Spinal cord (tissue), 10 donors: ENCODE measurements at places on chromosomes 7 and 10. TPM values are rescaled to one million over a fixed set of nuclear protein-coding genes. Genes with fewer than 3 reads are reported as not detected.

DNA sequence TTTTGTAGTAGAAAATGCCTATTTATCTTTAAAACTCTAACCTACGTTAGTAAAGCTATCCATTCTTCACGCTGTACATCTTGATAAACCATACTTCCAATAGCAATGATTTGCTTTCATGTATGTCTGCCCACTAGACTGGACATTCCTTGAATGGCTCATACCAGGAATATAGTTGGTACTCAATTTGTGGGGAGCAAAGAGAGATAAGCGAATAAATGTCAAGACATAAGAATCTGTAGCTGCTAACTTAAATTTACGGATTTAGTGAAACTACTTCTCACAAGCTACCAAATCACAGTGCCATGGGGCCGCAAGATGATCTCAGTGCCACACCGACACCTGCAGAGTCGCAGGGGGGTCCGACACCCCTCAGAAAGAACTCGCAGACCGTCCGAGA, 763 bp upstream of the RALA start:
- DNase-seq, result no peak

GRCh38 chr10:111706331-111706730, 477.2 kb downstream of the GPAM start:
- no peak for DNase-seq

The ZNF775 gene
- total RNA-seq, result 11.6 TPM

DNA sequence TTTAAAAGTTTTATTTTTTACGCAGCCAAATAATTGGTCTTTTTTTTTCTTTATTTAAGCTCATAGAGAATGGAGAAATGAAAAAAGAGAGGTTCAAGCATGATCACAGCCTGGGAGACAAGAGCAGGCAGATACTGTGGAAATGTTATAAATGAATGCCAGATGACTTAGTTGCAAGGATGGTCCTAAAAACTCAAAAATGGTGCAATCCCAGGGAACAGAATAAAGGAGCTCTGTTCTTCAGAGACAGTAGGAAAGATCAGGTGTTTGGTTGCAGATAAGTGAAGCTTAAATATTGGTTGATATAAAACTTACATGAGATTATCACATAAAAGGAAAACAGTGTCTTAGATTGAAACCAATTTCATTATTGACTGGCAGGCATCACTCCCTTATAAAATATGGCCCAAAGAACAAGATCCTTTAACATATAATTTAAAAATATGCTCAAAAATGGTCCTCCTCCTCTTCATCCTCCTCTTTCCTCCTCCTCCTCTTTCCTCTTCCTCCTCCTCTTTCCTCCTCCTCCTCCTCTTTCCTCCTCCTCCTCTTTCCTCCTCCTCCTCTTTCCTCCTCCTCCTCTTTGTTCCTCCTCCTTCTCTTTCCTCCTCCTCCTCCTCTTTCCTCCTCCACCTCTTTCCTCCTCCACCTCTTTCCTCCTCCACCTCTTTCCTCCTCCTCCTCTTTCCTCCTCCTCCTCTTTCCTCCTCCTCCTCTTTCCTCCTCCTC, 18.6 kb downstream of the GNAT3 start:
- no peak for DNase-seq

The FAM149B1 gene
- total RNA-seq, result 39.5 TPM

- no peak for DNase-seq
These were observed 163.1 kb downstream of the ARHGAP12 start for GRCh38 chr10:31765541-31765940.

The IQUB gene
- total RNA-seq, result 7.8 TPM

The CFTR gene
- 7.2 TPM for total RNA-seq

DNA sequence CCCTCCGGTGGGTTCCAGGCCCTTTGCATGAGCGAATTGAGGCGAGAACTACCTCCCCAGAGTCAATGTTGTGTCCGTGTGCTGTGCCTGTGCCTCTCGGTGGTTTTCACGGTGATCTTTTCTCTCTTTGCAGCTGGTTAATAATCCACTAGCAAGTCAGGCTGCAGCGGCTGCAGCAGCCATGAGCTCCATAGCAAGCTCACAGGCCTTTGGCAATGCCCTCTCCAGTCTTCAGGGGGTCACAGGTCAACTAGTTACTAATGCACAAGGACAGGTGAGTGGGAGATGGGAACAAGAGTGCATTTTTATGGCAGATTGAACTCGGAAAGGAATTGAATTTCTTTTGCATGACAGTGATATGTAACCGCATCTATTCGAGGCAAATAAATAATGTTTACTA, 159.7 kb upstream of the YAE1 start:
- DNase-seq, result no peak

GRCh38 chr7:76998285-76998589, 33.9 kb downstream of the SPDYE17 start:
- no peak for DNase-seq

The CNPY1 gene
- 0.79 TPM for total RNA-seq

DNA sequence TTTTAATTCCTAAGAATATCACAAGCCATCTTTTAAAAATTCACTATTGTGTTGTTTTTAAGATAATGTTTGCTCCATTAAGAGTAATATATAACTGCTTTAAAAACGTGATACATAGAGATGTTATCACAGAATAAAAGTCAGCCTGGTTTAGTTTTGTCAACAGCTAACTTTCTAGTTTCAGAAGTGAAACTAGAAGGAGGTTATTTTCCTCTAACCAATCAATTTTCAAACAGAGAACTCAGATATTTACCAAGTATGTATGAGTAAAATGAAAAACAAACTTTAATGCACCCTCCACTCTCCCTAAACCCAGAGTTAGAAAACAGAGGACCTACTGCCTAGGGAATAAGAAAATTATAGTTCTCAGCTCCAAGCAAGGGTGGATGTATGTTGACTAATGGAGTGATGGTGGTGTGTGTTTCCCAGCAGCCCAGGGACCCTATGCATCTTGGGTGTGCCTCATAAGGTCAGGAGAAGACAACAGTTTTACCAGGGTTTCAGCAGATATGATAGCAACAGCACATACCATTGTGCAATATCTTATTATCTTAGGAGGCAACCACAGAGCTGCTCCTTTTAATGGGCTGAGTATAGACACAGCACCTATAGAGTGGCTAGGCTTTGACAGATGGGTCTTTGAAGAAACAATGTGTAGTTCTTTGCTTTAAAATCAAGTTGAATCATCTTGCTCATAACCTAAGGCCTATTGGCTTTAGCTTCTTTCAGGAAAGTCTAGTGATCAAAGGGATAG, 58.4 kb downstream of the PTPRZ1 start:
- no peak for DNase-seq

The PAX2 gene
- 1.9 TPM for total RNA-seq

DNA sequence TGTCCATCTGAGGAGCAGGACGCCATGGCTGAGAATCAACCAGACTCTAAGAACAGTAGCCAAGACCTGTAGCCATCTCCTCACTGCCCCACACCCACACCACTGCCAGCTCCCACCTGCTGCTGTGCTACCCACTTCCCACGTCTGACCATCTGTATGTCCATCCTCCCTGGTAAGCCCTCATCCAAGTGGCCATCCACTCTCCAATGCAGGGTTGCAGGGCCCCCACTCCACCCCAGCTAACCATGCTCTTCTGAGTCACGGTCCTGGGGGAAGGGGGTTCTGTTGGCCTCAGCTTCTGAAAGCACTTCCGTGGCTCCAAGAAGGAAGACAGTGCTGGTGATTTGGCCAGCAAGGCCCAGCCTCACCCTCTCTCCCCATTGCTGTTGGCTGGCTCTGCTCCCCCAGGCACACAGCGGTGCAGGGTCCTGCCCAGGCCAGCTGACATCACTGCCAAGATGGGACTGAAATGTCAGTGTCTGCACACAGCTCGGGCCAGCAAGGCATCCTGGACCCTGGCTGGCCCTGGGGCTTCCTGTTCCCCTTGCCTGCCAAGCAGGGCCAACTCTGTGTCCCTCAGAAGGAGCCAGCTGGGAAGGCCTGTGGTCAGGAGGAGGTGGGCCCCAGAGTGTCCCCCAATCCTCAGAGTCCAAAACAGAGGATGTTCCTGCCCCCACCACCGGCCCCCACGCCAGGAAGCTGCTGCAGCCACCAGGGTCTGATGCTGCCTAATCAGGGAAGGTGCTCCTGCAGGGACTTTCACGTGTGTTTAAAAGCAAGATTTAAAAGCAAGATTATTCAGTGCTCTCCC, 17.5 kb downstream of the RASGEF1A start:
- DNase-seq, result no peak

GRCh38 chr10:61047081-61047480, 103.1 kb upstream of the RHOBTB1 start:
- no peak for DNase-seq

DNA sequence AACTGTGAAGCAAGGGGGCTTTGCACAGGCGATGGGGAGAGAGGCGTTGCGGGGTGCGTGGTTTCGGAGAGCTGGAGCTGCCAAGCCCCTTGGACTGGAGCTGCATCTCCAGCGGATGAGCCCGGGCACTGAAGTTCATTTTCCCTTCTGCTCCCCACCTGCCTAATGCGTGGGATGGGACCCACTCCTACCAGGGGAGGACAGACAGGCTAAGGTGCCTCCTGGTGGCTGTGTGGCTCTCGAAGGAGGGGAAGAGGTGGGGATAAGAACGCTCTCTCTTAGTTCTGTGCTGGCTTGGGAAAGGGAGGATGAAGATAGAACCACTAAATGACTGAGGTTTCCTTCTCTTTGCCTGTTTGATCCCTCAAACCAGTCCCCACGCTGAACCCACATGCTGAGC, 177.6 kb upstream of the PITRM1 start:
- no peak for DNase-seq

The TFEC gene
- 6.6 TPM for total RNA-seq

The GPRIN2 gene
- 4.9 TPM for total RNA-seq

DNA sequence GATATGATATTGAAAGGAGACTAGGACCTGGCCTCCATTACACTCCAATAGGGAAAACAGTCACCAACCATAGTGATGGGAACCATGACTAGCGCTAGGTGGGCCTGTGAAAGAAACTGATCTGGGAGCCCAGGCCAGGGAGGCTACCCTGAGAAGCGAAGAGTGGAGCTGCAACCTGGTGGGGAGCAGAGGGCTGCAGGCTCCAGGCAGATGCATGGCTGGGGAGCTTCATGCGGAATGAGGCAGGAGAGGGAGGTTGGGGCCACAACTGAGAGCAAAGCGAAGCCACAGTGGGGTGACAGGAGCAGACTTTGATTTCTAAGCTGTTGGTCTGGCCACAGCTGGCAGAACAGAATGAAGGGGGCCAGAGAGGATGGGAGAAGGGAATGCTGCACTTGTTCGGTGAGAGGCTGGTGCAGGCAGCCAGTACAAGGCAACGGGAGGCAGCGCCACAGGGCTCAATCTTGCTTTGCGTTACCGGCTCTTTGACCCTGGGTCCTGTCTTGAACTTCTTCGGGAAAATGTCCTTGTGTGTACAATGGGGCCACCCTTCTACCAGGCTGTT, 88.4 kb downstream of the TACC2 start:
- no peak for DNase-seq

GRCh38 chr7:91285696-91286355, 21.6 kb downstream of the FZD1 start:
- DNase-seq, result no peak

The C10orf88 gene
- total RNA-seq, result 33.7 TPM

The CPXM2 gene
- total RNA-seq, result 12.7 TPM

The NPSR1 gene
- total RNA-seq, result 0.59 TPM

DNA sequence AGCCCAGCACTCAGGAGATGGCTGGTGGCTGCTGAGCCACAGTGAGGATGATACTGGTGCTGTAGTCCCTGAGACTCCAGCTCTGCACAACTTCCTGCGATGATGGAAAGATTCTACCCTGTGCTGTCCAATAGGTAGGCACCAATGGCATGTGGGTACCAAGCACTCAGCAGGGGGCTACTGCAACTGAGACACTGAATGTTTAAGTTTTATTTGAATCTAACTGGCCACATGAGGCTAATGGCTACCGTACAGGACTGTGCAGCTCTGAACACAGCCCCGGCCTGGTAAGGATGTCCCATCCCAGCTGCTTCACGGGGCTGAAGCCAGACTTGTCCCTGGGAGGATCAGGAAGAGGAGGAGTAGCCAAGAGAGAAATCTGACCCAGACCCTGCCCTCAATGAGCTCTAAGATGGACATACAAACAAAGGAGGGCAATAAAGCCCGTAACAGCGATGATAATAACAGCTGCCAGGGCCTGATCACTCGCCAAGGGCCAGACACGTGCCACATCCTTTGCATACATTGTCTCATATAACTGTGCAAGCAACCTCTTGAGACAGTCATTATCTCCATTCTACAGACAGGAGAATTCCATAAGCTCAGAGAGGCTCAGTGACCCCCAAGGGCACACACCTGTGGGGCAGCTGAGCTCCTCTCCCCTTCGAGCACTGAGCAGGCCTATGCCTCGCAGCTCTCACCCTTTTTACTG, 3.8 kb downstream of the GPRIN2 start:
- no peak for DNase-seq

The IL6 gene
- 0.22 TPM for total RNA-seq

The PIK3AP1 gene
- 8.7 TPM for total RNA-seq

The FBXO24 gene
- total RNA-seq, result 2.0 TPM

The MYL7 gene
- 0.66 TPM for total RNA-seq

DNA sequence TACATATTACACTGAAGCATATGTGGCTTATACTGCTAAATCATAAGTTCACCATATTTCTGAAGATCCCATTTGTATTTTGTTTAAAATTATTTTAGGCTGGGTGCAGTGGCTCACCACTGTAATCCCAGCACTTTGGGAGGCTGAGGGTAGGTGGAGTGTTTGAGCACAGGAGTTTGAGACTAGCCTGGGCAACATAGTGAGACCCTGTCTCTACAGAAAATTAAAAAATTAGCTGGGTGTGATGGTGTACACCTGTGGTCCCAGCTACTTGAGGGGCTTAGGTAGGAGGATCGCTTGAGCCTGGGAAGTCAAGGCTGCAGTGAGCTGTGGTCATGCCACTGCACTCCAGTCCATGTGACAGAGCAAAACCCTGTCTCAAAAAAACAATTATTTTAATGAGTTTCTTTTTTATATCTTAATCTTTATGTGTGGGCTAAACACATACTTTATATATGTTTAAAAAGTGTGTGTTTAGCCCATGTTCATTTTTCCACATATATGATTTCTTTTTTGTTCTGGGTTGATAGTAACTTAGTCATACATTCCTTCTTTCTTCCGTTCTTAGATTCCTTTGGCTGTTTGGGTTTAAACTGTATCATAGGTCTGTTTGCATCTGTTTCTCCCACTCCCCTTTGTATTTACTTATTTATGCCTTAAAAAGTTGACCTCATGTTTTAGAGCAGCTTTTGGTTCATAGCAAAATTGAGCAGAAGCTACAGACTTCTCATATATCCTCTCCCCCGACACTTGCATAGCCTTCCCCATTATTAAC, 33.5 kb downstream of the RSBN1L start:
- DNase-seq, result no peak

GRCh38 chr7:155495440-155496248, 37.7 kb downstream of the EN2 start:
- no peak for DNase-seq

DNA sequence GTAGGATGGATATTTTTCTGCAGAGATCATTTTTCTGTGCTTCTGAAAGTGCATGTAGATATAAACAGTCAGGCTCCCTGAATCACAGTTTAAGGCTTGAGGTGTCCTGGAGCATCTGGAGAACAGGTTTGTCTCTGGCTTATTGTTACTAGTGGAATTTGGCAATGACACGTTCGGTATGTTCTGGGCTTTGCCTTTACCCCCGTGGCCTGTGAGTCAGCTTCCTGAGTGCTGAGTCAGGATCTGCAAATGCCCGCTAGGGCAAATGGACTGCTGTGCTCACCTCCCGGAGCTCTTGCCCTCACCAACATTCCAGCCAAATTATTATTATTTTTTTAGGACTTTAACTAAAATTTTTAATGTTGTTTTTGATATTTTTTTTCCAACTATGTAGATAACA, 192.5 kb upstream of the PRSS1 start:
- DNase-seq, result no peak

- DNase-seq, result no peak
These were observed 288.0 kb upstream of the AKR1E2 start for GRCh38 chr10:4538016-4538415.
